ENCODE measurements at places on chromosomes 13 and 19.

DNA sequence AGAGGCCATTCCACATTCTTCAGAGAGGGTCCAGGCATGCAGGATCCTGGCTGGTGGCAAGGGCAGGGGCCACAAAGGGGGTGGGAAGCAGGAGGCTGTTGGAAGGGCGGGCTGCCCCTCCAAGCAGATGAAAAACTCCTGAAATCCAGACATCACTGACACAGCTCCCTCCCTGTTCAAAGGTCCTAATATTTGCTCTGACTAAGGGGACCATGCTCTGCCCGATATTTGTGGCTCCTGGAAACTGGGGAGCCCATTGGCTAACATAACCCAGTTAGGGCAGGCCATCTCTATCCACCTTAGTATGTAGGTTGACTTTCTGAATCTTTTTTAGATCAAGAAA is 3.3 kb upstream of the CDX2 start:
- DNase-seq, result no peak

GRCh38 chr19:13023656-13024055 is 28.4 kb downstream of the NFIX start:
- no peak for DNase-seq

- no peak for DNase-seq
Observed at GRCh38 chr19:40283414-40284250, 1.5 kb downstream of the AKT2 start.

GRCh38 chr19:9431475-9431874 is 3.9 kb downstream of the ZNF266 start:
- DNase-seq, result peak; percentile 30

- DNase-seq, result no peak
Observed at GRCh38 chr13:48977286-48977625, 1.5 kb downstream of the FNDC3A start.

DNA sequence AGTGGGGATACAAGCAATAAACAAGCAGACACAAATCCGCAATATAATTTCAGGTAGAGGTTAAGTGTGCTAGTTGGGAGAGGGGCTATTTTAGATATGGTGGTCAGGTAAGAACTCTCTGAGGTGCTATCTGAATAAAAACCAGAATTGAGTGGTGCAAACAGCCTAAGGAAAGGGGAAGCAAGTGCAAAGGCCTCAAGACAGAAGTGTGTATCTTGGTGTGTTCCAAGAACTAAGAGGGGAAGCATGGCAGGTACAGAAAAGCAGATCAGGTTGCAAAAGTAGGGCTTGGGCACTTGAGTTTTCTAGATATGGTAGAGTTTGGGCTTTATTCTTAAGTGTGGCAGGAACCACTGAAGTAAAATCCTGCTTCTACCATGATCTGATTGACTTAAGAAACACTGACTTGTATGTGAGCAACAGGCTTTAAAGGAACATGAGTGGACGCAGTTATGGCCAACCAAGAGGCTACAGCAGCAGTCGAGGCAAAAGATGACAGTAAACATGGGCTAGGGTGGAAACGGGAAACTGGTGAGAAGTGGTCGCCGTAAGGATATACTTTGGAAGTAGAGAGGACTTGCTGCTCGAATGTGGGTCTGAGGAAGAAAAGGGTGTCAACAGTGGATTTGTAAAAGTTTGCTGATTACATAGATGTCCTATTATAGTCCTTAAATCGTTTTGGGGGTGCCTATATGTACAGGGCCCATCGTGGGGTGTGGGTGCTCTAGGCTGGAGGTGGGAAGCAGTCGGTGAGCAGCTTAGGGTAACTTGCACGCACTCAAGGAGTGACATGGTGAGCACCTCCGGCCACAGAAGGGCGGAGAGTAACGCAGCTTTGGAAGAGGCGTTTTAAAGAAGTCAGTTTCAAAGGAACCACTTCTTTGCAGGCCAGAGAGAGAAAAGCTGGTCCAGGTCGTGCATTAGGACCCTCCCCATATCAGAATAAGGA is 677 bp downstream of the TGDS start:
- peak; percentile 16 for DNase-seq

Measured in suppressor macrophage treated with lipopolysaccharide for 1 hour (primary cell).